ENCODE measurements at places on chromosomes 7 and 10.

- DNase-seq, result no peak
Measured at GRCh38 chr10:32970910-32971309, 12.9 kb upstream of the ITGB1 start.

GRCh38 chr7:43891069-43891955 is 15.1 kb downstream of the URGCP start:
- DNase-seq, result no peak

DNA sequence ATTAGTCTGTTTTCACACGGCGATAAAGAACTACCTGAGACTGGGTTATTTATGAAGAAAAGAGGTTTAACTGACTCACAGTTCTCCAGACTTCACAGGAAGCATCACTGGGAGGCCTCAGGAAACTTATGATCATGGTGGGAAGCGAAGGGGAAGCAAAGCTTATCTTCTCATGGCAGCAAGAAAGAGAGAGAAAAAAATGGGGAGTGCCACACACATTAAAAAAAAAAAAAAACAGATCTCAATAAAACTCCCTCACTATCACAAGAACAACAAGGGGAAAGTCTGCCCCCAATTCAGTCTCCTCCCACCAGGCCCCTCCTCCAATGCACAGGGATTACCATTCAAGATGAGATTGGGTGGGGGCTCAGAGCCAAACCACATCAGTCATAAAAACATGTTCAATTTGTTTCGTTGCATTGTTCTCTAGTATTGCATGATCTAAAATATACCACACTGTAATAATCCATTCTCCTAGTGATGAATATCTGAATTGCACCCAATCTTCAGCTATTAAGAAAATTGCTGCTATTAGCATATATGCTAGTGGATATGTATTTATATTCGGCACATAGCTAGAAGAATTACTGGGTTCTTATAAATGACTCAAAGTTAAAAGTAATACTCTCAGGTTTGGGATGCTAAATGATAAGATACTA is 328.9 kb upstream of the KCND2 start:
- DNase-seq, result no peak

GRCh38 chr10:111076682-111077478 is at the start of gene ADRA2A:
Gene ADRA2A (plus strand): TSS chr10:111077029. CDS start chr10:111077997, 968 bp downstream.
- peak; percentile 57 for DNase-seq

DNA sequence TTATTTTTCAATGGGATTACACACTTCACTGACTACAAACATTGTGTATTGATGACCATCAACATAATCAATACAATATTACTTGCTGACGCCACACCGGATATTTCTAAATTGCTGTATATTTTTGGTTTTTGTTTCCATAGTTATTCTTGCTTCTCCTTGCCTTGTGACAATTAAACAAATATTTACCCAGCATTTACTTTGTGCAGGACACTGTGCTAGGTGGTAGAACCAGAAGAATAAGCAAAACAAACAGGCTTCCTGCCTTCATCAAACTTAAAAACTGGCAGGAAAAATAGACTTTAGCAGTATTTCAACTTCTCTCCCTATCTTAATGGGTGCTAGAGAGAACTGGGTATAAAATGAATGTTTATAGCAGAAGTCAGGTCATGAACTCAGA is 50.6 kb downstream of the ZNF277 start:
- no peak for DNase-seq

DNA sequence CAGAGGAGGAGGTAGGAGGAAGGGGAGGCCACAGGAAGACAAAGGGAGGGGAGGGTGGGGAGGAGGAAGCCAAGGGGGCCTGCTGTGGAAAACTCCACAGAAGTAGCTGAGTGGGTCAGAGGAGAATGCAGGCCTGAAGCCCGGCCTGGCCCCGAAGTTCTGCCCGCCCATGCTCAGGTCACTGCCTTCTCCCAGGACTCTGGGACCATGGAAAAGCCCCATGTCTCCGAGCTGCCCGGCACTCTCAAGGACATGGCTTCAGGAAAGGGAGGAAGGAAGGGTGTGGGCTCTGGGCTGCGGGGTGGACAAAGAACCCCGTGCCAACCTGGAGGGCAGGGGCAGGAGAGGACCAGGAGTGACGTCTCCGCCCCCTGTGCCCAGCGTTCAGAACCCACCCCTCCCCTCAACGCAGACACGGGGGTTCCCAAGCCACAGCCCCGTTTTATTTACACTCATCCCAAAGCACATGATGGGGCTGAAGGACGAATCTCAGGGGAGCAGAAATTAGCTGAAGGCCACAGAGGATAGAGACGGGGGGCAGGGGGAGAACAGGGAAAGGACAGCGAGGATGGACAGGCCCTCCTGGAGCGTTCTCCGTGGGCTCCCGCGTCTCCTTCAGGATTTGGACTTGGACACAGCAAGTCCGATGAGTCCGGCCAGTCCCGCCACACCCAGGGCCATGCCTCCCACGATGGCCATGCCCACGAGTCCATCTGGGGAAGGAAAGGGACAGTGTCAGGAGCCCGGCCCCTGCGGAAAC is 1.8 kb upstream of the CLDN15 start:
- DNase-seq, result no peak

- peak; percentile 25 for DNase-seq
Measured at GRCh38 chr10:95755511-95756004, 405 bp upstream of the ENTPD1 start.

DNA sequence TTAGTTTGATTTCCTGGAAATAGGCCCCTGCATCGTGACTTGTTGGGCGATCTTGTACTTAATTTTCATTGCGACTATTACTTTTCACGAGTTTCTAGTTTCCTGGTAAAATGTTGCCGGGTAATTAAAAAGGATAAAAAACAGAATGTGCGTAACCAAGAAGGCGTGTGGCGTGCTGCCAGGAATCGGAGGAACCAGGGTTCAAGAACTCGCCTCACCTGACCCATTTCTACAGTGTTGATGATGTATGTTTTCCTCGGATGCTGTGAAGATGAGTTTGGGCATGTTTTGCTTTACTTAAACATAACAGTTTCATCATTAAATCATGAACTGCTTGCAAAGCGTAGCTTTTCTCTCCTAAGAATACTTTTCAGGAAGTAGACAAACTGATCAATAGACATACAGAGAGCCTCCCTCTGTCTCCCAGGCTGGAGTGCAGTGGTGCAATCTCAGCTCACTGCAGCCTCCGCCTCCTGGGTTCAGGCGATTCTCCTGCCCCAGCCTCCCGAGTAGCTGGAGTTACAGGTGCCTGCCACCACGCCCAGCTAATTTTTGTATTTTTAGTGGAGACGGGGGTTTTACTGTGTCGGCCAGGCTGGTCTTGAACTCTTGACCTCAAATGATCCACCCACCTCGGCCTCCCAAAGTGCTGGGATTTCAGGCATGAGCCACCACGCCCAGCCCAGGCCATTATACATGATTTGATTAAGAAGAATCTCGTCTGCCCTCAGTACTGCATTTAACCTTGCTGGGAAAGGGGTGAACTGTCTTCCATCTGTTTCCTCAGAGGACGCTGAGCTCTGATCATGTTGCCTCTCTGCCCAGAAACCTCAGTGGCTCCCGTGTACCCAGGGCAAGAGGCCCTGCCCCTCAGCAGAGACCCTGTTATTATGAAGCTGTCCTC is 9.1 kb downstream of the FOXK1 start:
- peak; percentile 36 for DNase-seq

GRCh38 chr10:101595591-101596433 is 7.7 kb downstream of the DPCD start:
- DNase-seq, result no peak

- no peak for DNase-seq
Measured at GRCh38 chr10:9227679-9228365, 1173.3 kb downstream of the GATA3 start.

GRCh38 chr7:14069961-14070360 is 80.5 kb upstream of the ETV1 start:
- no peak for DNase-seq

DNA sequence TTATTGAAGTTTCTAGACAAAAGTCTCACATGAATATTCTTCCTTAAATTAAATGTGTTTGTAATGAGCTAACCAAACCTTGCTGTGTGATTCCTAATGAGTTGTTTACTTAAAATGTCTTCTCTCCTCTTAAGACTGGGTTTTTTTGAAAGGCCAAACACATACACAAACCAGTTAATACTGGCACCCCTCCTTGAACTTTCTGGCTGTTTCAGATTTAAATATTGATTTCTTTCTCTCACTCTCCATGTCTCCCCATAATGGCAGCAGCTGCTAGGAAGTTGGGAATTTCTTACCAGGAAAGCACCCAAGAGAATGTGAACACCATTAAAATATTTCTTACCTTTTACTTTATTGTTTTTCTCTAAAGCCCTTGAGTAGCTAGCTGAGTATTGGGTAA is 11.4 kb upstream of the PTN start:
- no peak for DNase-seq

- no peak for DNase-seq
Measured at GRCh38 chr7:148505645-148506375, 84.8 kb upstream of the C7orf33 start.

- no peak for DNase-seq
Measured at GRCh38 chr7:130891254-130892094, 157.5 kb upstream of the KLF14 start.

DNA sequence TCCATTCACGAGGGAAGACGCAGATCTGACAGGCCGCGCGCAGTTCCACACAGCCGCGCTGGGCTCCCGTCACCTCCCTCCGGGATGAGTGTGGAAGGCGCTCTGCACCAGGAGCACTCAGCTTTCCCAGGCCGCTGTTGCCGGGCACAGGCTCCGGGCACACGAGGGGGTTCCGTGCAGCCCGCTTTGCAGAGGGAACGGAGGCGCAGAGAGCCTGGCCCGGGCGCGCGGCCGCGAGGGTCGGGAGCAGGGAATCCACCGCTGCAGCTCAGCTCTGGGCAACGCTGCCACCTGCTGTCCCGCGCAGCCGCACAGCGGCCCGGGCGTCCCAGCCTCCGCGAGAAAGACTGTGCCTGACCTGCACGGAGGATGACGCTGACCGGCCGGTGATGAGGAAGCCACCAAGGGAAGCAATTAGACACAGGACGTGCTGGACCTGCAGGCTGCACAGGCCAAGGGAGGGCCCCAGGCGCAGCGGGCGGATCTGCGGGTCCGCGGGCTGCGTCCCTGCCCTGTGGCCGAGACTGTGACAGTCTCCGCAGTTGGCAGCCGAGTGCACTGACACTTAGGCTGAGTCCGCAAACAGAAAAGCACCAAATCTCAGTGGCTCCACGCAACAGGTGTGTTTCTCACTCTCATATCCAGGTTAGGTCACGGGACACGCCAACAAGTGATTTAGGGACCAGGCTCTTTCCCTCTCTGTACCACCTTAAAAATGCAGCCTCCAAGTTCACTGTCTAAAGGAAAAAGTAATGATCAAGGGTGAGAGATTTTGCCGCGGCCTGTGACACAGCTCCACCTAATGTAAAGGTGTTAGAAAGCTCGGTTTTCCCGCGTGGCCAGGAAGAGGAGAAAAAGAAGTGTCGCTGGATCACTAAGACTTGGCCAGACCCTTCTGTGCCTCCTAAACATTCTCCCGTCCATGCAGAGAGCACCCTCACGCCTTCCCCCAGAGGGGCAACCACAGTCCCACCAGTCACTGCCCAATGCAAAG is 94.5 kb downstream of the SEC61G start:
- DNase-seq, result peak; percentile 75

- no peak for DNase-seq
Measured at GRCh38 chr10:64379898-64380297, 858.7 kb downstream of the REEP3 start.

- DNase-seq, result no peak
Measured at GRCh38 chr10:18293536-18294510, 153.6 kb downstream of the CACNB2 start.

GRCh38 chr10:30445711-30446110 is 11.7 kb downstream of the MAP3K8 start:
- no peak for DNase-seq

- peak; percentile 43 for DNase-seq
Measured at GRCh38 chr7:7175075-7175695, 7.2 kb upstream of the C1GALT1 start.

DNA sequence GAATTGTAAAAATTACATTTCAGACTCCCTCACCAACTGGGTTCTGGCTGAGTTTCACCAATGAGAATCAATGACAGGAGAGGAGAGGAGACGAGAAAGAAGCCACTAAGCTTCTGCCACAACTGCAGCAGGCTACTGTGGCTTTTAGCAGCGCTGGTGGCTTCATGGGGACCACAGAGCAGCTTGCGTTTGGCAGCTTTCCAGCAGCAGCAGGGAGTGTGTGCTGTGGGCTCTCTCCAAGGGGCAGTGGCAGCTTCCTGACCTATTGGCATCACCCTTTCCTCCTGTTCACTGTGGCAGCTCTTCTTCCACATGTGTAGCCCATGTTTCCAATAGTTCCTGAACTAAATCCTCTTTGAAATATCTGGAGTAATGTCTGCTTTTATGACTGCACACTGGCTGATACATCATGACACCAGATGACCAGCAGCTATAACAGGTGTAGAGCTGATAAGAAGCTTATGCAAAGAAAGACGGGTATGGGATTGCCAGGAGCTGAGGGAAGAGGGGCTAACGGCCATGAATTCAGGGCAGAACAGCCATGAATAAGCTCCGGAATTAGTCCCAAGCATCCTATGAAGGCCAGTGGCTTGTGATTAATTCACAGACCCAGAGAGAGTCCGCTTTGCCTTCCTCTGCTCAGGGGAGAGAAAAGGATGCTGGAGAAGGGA is 46.8 kb downstream of the KCNH2 start:
- DNase-seq, result no peak

GRCh38 chr7:92422926-92423325 is 24.4 kb upstream of the GATAD1 start:
- no peak for DNase-seq

DNA sequence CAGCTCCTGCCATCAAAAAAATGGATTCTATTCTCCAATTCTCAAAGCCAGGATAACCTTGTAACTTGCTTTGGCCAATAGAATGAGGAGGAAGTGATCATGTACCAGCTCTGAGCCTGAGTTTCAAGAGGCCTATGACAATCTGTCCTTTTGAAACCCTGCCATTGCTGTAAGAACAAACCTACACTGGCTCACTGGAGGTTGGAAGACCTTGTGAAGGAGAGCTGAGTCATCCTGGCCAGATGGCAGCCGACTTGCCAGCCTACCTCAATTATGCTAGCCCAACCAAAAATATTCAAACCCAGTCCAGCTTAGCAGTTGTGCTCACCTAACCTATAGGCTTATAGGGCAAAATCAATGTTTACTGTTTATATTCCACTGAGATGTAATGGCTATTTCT is 93.0 kb downstream of the HGF start:
- DNase-seq, result no peak

GRCh38 chr7:70669854-70670253 is 462.1 kb upstream of the GALNT17 start:
- DNase-seq, result no peak

GRCh38 chr7:15166620-15167019 is 264.1 kb upstream of the DGKB start:
- DNase-seq, result no peak

DNA sequence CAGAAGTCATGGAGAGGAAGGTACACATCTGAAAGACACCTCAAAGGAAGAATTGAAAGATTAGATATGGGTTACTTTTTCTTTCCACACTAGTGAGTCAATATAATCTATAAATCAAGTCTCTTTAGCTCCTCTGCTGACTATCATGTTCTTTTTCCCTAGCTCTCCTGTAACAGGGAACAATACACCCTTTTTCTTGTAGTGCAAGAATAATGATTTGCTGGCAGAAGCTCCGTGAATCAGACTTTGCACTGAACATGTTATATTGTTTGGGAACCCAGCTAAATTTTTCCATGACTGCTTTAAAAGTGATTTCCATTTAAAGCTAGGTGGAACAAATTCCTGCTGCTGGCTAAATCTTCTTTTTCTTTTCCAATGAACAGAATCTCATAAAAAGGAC is 756.6 kb upstream of the C7orf33 start:
- no peak for DNase-seq

Measured in spinal cord (tissue), 10 donors.